ENCODE measurements at places on chromosomes 16 and 17. TPM values are rescaled to one million over a fixed set of nuclear protein-coding genes. Genes with fewer than 3 reads are reported as not detected.

Gene ITGB4
- under 0.01 TPM for total RNA-seq

Gene ELMO3
- total RNA-seq, result 0.62 TPM

Gene TTLL6
- not detected for total RNA-seq

Gene RBFOX1
- not detected for total RNA-seq

Gene C17orf67
- 0.87 TPM for total RNA-seq

Gene MMP15
- 4.2 TPM for total RNA-seq

Gene TMEM114
- not detected for total RNA-seq

Gene CCL5
- total RNA-seq, result not detected

Gene ENDOV
- 23.5 TPM for total RNA-seq

Gene SMPD3
- 0.12 TPM for total RNA-seq

Gene SEC14L5
- under 0.01 TPM for total RNA-seq

Gene SPHK1
- 79.2 TPM for total RNA-seq

Gene KRTAP4-5
- total RNA-seq, result not detected

Gene LIG3
- 48.4 TPM for total RNA-seq
